ENCODE measurements at places on chromosomes 16 and 17.

DNA sequence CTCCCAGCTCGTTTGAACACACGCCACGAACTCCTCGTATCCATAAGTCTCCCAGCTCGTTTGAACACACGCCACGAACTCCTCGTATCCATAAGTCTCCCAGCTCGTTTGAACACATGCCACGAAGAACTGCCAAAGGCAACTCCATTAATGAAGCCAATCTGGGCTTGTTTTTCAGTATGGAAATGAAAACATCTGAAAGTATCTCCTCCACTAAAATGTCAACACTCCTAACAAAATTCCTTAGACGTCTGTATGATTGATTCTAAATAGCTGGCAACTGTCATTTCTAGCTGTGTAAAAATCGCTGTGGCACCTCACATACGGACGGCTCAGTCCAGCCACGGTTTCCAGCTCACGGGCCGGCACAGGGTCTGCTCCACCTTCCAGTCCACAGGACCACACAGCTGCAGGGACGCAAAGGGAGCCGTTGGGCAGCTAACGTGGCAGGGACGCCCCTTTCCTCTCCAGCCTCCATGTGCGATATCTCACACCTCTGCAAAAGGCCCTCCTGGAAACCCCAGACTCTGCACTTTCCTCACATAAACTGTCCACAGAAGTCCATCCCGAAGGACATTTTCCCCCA lies 67.1 kb upstream of the METRNL start:
- DNase-seq, result no peak

DNA sequence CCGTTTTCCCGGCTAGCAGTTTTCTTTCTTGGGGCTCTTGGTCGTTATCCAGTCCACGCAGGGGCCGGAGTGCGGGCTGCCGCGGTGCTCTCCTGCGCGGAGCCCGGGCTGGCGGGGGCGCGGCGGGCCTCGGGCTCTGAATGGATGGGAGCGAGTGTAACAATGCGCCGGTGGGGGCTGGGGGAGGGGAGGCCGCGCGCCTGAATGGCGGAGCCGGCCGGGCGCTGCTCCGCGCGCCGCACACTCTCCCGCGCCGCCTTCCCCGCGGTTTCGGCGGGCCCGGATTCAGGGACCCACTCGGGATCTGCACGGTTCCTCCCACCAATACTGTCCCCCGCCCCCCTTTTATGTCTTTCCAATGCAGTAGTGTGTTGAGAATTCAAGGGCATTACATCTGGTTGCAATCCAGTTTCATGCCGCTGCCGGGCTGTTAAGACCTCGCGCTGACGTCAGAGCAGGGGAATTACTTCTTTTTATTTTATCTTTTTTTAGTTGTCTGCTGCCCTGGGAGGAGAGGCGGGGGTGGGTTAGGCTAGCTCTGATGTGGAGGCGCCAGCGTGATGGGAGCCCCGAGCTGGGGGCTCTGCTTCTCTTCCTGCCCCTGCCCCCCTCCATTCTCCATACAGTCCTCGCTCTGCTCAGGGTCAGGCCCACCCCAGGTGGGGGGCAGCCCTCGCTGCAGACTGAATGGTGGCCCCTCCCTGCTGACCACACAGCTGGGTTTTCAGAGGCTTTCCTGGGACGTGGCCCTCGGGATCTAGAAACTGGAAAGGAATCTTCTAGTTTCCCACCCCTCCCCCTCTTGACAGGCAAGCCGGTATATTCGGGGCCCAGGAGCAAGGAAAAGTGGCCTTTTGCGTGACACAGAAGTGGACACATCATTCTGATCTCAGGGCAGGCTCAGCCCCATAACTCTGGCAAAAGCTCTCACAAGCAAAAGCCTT lies 1.8 kb downstream of the RAI1 start:
- DNase-seq, result no peak

DNA sequence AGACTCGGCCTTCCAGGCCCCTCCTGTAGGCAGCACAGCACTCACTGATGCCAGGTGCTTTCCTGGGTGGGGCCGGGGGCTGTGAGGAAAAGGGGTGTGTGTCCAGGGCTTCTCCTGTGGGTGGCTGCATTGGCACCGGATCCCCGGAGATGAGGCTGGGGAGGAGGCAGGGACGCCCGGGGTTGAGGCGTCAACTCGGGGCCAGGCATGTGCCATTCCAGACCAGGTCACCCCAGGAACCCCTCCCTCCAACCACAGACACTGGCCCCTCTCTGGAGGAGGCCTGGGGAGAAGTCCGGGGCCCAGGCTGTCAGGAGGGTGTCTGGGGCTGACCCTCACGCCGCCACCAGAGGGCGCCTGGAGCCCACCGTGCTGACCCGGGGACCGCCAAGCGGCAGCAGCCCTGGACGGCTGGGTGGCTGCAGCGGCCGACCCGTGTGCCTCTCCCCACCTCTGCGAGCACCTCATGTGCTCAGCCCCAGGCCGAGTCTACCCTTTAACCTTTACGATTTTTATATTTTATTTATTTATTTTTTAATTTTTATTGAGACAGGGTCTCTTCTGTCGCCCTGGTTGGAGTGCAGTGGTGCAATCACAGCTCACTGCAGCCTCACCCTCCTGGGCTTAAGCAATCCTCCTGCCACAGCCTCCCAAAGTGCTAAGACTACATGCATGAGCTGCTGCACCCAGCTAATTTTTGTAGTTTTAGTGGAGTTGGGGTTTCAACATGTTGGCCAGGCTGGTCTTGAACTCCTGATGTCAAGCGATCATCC lies 3.2 kb upstream of the METRN start:
- DNase-seq, result no peak

GRCh38 chr16:26078716-26079355 lies 387.1 kb downstream of the HS3ST4 start:
- DNase-seq, result no peak

GRCh38 chr17:69630056-69630635 lies 215.6 kb downstream of the MAP2K6 start:
- no peak for DNase-seq

DNA sequence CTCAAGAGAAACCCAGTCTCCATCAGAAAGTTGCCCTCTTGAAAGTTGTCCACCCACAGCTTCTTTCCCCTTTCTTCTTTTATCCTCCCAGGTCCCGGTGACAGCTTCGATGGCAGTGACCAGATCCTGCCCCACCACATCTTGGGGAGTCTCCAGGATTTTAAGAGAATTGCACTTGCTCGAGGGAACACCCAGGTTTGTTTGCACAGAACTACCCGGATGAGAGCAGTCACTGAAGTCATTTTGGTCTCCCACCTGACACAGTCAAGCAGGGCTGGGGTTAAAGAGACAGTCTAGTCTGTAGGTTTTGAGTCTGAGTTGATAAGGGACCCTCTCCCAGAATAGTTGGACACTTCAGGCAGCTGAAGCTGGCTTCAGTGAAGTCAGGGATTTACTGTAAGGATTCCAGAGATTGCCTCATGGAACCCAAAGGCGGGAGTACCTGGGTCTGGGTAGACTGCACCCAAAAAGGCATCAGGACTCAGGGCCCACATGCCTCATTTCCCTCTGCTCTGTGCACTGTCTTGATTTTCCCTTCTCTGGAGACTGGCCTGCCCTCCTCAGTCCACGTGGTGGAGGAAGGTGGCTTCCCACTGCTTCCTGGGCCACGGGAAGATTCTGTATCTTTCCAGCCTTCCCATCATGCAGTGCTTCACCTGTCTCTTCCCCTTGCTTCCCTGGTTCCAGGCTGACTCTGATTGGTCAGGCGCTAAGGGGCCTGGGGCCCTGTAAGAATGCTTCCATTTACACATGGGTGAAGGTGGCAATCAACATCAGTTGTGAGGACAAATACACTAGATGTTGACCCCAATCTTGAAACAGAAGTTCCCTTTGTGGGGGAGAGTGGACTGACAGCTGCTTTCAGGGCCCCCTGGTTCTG lies 9.5 kb downstream of the MYCBPAP start:
- no peak for DNase-seq

GRCh38 chr16:46765050-46765449 lies 16.9 kb upstream of the MYLK3 start:
- no peak for DNase-seq

GRCh38 chr16:48110982-48111381 lies 44.8 kb downstream of the ABCC12 start:
- DNase-seq, result no peak

DNA sequence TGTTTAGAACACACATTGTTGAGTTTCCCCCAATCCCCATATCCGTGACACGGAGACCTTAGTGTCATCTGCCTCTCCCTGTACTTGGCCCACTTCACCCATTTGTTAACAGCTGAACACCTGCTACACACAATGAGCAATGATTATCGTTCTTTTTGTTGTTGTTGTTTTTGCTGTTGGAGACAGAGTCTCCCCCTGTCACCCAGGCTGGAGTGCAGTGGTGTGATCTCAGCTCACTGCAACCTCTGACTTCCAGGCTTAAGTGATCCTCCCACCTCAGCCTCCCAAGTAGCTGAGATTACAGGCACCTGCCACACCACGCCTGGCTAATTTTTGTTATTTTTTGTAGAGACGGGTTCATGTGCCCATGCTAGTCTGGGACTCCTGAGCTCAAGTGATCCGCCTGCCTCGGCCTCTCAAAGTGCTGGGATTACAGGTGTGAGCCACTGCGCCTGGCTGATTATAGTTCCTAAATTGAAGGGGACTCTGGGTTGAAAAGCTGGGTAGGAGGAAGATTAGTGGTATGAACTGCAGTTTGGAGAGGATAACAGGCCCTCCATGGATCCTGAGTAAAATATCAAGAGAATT lies 21.6 kb downstream of the NDE1 start:
- no peak for DNase-seq

GRCh38 chr16:84049403-84050060 lies 6.9 kb upstream of the SLC38A8 start:
- DNase-seq, result no peak

GRCh38 chr16:15966836-15967546 lies 17.6 kb downstream of the ABCC1 start:
- DNase-seq, result no peak

GRCh38 chr16:69934751-69935150 lies 16.4 kb upstream of the CLEC18A start:
- DNase-seq, result no peak

DNA sequence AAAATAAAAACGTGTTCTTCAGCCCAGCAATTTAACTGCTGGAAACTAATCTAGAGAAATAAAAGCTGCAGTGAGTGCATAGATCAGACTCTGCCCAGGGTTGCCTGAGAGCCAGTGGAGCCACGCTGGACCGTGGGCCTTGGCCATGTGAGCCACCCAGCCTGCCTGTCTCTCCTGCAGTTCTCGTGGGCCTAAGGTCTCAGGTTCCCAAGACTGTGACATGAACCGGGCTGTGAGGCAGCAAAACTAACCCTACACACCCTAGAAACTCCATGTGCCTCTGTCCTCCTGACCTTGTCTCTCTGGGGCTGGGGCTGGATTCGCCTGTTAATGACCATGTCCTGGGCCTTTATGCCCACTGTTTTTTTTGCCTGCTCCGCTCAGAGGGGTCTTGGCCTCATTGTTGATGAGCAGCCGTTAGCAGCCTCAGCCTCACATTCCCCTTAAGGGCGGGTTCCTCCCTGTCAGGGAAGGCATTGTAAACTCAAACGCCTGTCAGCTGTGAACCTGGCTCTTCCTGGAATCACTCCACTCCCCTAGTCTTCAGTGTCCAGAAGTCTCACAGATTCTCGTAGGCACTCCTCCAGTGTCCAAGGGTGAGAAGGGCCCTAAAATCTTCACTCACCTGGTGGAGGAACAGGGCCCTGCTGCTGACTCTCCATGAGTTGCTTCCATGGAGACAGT lies 16.9 kb downstream of the C16orf90 start:
- DNase-seq, result no peak

GRCh38 chr16:84544031-84544773 lies 39.7 kb upstream of the MEAK7 start:
- DNase-seq, result no peak

GRCh38 chr16:55389426-55390073 lies 65.5 kb downstream of the IRX6 start:
- DNase-seq, result no peak

- no peak for DNase-seq
Measured at GRCh38 chr16:48269011-48269410, 21.7 kb upstream of the ABCC11 start.

GRCh38 chr16:66440970-66441369 lies 13.9 kb downstream of the BEAN1 start:
- DNase-seq, result no peak

GRCh38 chr16:82470620-82471152 lies 156.1 kb upstream of the CDH13 start:
- no peak for DNase-seq

DNA sequence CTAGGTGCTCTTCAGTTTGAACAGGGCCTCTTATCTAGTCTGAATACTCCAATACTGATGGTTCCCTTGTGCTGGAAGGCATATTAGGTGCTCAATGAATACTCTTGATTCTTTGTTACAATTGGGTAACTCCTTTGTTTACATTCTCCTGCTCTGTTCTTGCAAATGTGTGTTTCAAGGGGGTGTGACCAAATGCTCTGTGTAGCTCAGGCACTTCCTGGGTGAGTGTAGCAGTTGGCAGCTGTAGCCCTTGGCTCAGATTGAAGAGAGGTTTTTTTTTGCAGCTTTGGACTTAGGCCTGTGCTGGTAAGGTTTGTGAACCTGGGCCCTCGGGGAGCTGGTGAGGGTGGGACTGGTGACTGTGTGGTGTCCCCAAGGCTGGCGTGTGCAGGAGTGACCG lies 20.2 kb downstream of the TBCD start:
- no peak for DNase-seq

GRCh38 chr16:56048425-56049105 lies 142.7 kb upstream of the GNAO1 start:
- DNase-seq, result no peak

DNA sequence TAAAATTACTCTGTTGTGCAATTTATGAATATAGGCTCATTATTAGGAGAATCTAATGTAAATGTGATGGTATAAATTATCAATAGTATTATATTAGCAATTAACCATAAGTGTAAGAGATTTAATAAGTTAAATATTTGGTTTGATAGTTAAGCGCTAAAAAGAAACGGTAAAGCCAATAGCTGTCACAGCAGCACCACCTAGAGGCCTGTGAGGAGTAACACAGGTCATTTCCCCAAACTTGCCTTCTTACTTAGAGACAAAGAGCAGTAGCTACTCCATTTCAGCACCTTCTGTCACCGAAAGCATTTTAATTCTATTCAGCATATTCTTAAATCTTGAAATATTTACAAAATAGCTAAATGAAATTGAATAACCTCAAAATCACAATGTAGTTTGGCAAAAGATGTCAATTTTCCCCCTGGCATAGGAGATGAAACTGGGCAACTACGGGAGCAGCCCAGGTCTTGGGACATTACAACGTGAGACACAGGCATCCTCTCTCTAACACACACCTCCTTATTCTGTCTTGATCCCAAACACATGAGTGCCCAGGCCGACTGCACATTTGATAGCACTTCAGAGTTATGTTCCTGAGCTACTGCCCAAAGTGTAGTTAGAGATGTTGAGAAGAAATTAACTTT lies 14.3 kb upstream of the DYNLRB2 start:
- DNase-seq, result no peak

- DNase-seq, result no peak
Measured at GRCh38 chr17:50952013-50952412, 85.9 kb upstream of the TOB1 start.

- DNase-seq, result no peak
Measured at GRCh38 chr17:77810536-77810935, 148.0 kb upstream of the TNRC6C start.

Data from thoracic aorta (tissue), 2 donors.